ENCODE measurements at places on chromosomes 13 and 19. TPM values are rescaled to one million over a fixed set of nuclear protein-coding genes. Genes with fewer than 3 reads are reported as not detected.

CARS2 gene
- 57.7 TPM for total RNA-seq

PABPC3 gene
- 0.35 TPM for total RNA-seq

DNA sequence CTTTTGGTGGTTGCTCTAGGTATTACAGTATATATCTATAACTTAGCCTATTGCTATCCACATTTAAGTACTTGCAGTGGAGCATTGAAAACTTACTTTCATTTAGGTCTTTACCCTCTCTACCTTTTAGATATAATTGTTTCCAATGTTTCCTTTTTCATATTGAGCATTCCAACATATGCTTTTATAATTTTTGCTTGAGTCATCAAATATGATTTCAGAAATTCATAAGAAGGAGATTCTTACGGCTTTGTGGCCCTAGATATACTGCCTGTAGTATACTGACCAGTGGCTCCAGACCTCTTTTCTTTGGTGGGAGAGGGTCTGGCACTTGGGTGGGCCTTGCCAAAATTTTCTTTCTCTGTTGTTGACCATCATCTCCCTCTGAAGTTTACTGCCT, 32.8 kb upstream of the ZNF850 start:
- no peaks in the 10 kb centered on the region for H3K27me3 ChIP-seq
- H3K4me1 ChIP-seq, result no peaks in the 10 kb centered on the region
- DNase-seq, result no peak
- no peak overlapping the region for H3K4me3 ChIP-seq
- H3K27ac ChIP-seq, result no peak overlapping the region

- DNase-seq, result no peak
- H3K4me3 ChIP-seq, result no peak overlapping the region
- H3K27ac ChIP-seq, result no peak overlapping the region
- peaks cover 6% of the 10 kb centered on the region for H3K36me3 ChIP-seq
- H3K4me1 ChIP-seq, result peaks cover 4% of the 10 kb centered on the region
Observed at GRCh38 chr19:34645551-34645950, 31.4 kb downstream of the SCGB2B2 start.

CASP14 gene
- not detected for total RNA-seq

DNA sequence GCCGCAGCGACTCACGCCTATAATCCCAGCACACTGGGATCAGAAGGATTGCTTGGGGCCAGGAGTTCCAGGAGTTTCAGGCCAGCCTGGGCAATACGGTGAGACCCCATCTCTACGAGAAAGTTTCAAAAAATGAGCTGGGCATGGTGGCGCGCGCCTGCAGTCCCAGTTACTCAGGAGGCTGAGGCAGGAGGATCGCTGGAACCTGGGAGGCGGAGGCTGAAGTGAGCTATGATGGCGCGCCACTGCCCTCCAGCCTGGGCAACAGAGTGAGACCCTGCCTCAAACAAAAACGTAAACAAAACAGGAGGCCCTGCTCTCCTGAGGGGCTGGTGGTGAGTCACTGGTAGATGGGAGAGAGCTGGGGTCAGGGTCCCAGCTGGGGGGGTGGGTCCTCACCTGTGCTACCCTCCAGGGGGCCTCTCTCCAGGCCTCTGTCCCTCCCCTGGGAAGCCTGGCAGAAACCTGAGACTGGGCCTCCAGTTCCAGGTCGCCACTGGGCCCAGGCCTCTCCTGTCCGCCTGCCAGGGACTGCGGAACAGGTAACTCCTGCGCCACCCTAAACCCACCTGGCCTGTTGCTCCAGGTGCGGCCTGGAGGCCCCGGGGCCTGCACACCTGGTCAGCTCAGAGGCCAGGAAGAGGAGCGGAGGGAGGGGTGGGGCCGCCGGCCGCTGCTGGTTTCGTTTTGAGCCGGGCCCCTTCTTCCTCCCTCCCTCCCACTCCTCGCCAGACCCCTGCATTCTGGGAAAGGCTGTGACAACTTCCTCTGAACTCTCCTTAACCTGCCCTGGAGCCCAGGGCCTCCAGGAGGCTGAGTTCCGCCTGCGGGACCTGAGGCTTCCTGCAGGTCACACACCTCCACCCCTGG, 17.2 kb upstream of the ZBTB7A start:
- peaks cover 32% of the 10 kb centered on the region for H3K4me1 ChIP-seq
- H3K4me3 ChIP-seq, result peak overlapping the region; percentile 76
- H3K27me3 ChIP-seq, result no peaks in the 10 kb centered on the region
- peak overlapping the region; percentile 72 for H3K27ac ChIP-seq
- DNase-seq, result no peak
